Mucosa of gallbladder (tissue), 1 donor: ENCODE measurements at places on chromosomes 6 and 20.

GRCh38 chr6:160398674-160399271 is 50.6 kb downstream of the SLC22A3 start:
- DNase-seq: no peak

DNA sequence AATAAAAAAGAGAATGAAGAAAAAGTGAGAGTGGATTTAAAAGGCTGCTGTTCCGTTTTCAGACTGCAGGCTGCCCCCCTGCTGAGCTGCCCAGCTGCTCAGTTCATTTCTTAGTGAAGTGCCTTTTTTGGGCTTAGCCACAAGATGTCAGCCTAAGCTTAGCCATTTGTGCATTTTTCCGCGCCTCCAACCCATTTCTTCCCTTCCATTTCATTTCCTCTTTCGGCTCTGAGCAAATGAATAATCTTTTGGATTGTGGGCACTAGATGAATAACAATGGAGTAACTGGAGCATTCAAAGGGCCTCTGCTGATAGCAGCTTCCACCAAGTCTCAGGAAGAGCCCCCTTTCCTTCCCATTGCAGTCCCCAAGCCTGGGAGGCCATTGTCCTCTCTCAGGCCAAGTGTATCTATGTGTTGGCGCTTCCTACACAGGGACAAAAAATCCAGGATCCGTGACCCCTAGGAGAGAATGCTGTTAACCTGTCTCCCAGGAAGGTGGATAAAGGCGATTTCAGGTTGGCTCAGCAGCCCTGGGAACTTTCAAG is 83.5 kb upstream of the SPTLC3 start:
- DNase-seq: peak; percentile 43

DNA sequence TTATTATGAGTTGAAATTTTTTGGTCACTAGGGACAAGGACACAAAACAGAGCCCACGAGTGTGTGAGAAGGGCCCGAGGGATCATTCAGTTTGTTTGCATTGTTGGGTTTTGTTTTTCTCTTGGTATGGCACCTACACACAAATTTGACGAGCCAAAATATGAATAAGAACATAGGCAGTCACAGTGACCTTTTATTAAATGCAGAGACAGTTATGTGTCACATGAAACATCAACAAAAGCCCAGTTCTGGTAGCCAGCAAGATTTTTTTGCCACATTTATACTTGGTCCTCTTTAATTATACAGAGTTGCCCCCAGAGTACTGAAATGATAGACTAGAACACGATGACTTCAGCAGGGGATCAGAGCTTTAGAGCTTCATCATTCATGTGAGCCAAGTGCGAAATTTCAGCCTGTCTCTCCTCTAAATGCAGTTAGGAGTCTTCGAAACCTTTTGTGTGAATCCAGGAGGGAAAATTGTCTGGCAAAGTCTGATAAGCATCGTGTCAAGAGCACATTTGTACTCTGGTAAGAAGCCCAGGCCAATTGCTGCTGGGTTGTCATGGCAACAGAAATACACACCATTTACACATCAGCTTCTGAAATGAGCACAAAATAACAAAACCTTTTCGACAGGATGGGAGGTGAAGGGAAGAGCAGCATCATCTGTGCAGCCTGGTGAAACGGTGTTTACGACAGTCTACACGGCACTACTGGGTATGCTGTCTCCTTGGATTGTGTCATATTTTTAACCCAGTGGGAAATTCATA is 79.2 kb upstream of the RIPOR2 start:
- DNase-seq: no peak

DNA sequence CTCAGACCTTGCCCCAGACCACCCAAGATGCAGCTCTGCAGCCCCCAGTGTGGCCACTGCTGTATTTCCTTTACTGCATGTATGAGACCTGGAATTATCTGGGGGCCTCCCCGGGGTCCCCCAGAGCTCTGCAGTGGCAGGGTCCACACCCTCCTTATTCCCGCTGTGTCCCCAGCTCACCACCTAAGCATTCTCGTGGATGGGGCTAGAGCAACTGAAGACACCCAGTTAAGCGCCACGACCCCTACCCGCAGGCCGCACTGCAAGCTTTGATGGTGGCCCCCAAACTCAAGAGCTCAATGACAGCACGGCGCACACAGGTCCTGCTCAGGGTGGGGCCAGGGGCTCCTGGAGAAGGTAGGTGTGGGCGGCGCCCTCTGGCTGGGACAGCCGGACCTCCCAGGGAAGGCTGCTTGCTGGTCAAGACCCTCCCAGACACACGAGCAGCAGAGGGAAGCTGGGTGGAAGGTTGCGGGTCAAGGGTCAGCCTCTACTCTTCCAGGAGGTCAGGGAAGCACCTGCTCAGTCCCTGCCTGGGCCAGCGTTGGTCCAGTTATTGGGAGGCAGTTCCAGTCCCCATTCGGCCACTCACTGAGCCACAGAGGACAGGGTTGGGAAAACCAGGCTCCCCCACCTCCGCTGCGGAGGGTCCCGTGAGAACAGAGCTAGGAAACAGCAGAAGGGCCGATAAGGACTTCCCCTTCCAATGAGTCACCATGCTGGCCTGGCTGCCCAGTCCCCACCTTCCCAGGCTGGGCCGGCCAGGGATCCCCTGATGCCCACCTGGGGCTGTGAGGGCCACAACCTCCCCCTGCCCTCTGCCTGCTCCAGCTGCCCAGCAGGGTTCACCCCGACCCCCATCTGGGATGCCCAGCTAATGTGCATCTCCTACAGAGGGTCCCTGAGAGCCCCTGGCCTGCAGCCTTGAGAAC is 2.9 kb downstream of the LAMA5 start:
- no peak for DNase-seq

DNA sequence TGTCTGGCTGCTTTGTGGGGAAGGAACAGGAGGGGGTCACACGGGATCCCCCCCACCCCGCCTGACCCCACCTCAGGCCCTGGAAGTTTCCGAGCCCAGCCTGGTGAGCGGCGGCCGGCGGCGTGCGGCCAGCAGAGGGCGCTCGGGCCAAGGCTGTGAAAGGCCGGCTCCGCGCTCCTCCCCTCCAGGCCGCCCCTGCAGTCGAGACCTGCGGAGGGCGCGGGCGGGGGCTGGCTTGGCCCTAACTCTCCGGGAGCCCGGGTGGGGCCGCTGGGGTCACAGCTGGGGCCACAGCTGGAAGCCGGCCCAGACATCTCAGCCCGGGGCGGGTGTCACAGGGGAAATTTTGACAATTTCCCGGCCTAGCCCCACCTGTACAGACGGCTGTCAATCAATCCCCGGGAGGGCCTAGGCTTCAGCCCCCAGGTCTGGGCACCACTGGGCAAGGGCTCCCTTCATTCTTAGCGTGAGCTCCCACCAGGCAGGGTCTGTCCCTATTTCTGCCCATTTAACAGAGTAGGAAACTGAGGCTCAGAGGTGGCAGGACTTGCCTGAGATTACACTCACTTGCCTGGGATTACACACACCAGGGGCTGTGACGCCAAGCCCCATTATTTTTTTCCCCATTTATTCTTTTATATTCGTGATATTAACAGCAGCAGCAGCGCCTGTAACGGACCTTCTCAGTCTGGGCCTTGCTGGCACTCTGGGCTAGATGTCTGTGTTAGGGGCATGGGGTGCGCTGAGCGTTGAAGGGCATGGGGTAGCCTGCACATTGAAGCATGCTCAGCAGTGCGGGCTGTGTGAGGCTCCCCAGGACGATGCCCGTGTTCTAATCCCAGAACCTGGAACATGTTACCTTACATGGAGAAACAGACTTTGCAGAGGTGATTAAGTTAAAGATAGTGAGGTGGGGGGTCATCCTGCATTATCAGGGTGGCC is 23.0 kb downstream of the ZBP1 start:
- DNase-seq: peak; percentile 65

GRCh38 chr6:118588626-118589025 is 40.5 kb downstream of the PLN start:
- no peak for DNase-seq

DNA sequence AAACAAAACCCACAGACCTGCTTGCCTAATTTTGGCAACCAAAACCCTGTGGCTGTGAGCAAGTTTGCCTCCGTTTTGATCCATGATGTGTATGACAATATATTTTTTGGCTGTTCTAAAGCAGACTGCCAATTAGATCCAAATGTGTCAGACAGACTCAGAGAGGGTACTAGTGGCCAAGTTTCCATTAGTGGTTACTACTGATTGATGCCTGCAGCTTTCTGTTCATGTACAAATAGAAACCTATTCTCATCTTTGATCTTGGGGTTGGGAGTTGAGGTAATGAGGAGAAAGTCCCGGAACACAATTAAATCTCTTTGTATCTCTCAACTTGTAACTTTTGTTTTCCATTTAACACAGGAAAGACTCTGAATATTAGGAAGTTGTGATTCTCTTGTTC is 100.9 kb downstream of the RNF144B start:
- DNase-seq: no peak

DNA sequence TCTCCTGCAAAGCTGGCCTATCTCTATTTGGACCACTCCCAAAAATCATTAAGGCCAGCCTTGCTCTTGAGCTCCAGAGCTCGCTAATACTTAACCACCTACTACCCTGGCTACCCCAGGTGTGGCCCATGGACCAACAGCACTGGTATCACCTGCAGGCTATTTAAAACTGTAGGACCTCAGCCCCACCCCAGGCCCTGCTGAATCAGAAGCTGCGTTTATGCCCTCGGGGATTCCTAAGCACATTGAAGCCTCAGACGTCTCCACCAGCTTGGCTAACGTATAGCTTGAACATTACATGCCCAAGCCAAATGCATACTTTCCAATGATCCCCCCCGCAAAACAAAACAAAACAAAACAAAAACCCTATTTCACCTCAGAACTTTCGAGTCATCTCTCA is 19.7 kb upstream of the SPAG4 start:
- no peak for DNase-seq

DNA sequence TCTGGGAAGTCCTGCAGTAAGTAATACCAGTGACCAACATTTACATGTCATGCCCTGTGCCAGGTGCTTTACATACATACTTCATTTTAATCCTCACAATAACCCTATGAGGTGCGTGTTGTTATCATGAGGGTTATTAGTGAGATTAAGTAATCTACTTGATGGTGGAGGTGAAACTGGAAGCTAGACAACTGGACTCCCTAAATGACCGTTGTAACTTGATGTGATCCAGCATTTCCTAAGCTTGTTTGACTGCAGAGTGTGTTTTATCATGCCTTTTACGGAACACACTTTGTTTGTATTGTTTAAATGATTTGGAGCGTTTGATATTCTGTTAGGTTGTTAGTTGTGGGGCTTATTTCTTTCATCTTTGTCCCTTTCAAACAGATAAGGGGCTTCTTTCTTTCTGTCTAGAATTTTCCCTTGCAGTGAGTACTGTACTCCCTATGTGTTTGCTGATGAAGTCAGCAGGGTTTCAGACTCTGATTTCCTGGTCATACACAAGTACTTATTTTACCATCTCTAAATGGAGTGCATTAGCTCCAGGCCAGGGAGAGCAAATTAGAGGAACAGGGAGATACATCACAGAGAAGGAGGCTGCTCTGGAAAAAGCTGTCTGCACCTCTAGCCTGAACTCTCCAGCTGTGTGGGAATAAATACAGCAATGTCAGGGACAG is 29.7 kb downstream of the CHMP4B start:
- no peak for DNase-seq

DNA sequence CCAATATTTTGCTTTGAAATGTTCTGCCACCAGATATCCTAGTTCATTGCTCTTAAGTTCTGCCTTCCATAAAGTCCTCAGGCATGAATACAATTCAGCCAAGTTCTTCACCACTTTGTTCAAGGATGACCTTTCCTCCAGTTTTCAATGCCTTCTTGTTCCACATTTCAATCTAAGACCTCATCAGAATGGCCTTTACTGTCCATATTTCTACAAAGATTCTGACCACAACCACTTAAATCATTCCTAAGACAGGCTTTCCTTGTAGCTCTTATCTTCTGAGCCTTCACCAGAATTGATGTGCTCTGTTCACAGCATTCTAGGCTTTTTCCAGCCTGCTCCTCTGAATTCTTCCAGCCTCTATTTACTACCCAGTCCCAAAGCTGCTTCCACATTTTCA is 319.0 kb downstream of the HACE1 start:
- DNase-seq: no peak
